ENCODE measurements at places on chromosomes 13 and 19.

GRCh38 chr13:23268441-23268840 is 87.7 kb downstream of the SGCG start:
- no peak for DNase-seq

DNA sequence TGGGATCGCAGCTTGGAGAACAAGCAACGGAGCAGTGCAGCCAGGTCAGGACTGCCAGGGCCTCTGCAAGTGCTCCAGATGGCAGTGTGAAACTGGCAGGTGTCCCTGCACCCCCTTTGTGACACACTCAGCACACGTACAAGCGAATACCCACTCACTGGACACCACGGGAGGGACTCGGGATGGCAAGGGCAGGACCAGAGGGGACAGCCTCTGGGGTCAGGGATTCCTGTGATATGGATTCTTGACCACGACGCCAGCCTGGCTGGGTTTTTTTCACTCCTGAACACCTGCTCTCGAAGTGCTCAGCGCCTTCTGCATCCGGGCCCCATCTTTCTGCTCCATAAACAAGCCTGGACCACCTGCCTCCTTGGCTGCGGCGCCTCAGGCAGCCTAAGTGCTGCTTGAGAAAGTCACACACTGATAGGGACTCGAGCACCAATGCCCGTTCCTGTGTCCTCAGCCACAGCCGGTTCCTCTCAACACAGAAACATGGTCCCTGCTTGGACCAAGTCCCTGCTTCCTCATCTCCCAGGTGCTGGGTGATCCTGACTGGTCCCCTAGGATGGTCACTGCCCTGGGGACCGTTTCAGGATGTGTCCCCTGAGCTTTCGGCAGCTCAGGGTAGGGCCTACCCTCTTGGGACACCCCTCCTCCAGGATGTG is 22.0 kb downstream of the ELAVL1 start:
- no peak for DNase-seq

- no peak for DNase-seq
Observed at GRCh38 chr13:50243931-50244330, 228.7 kb downstream of the KCNRG start.

DNA sequence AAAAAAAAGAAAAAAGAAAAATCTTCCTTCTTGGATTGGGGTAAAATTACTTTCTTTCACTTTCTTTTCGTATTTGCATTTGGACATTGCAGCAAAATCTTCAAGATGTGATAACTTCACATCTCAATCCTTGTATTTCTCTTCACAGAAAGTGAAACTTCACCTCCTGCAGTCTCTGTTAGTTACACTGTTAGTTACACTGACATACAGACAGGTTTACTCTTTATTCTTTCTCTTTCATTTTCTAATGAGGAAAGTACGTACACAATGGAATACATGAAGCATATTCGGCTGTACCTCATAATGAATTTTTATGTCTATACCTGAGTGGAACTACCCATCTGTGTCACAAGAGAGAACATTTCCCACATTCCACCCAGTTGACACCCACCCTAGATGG is 459.1 kb upstream of the GPC6 start:
- DNase-seq, result no peak

DNA sequence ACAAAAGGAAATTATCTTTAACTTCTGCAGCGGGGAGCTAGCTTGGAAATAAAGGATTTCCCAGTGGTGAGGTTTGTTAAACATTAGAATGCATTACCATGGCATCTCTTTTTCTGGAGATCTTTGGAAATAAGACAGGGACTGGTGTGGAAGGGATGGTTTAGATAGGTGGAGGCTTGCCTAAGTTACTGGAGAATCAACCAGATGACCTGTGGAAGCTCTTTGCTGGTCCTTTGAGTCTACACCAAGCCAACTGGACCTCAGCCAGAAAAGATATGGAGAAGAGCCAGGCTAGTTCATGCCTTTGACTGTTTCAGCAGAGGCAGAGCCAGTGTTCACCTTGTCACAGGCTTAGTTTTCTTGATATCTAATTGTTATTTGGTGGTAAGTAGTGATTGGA is 134.7 kb downstream of the KCNRG start:
- DNase-seq, result peak; percentile 25

GRCh38 chr19:4374498-4375163 is 25.7 kb downstream of the SH3GL1 start:
- peak; percentile 58 for DNase-seq

DNA sequence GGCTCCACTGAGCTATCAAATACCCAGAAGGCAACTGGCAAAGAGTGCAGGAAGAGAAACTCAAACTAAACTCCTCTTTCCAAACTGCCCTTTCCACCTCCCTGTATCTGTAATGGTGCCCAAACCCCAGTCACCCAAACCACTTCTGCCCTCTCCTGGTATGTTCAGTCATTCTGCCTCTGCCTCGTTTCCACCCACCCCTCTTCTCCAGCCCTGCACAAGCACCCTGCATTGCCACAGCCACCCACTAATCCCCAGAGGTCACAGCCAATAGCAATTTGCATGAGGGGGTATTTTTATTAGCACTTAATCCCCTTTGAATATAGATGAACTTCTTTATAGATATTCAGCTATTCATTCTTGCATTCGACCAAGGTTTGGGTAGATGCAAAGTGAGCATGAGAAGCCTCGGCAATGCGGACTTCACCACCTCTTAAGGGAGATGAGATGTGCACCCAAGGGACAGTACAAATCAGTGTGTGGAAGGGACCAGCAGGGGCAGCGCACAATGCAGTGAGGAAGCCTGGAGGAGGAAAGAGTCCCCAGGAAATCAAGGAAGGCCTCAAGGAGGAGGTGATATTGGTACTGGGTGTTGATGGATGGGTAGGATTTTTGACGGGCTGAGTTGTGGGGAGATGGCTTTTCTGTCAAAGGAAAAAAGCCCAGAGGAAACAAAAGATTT is 12.4 kb downstream of the TMEM272 start:
- no peak for DNase-seq

DNA sequence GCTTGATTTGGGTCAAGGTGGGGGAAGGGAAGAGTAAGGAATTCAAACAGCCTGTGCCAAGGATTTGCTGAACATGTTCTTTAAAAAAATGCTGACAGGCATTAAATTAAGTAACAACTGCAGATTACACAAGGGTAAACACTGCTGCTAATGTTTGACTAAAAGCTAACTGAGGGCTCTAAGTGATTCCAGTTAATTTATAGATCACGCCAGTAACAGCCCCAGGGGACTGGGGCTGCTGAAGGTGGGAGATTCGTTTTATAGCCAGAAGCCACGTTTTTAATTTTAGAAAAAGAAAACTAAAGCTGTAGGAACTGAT is 321.7 kb downstream of the DLEU7 start:
- peak; percentile 85 for DNase-seq

- DNase-seq, result no peak
Observed at GRCh38 chr19:41796901-41797300, 514 bp downstream of the CEACAM3 start.

DNA sequence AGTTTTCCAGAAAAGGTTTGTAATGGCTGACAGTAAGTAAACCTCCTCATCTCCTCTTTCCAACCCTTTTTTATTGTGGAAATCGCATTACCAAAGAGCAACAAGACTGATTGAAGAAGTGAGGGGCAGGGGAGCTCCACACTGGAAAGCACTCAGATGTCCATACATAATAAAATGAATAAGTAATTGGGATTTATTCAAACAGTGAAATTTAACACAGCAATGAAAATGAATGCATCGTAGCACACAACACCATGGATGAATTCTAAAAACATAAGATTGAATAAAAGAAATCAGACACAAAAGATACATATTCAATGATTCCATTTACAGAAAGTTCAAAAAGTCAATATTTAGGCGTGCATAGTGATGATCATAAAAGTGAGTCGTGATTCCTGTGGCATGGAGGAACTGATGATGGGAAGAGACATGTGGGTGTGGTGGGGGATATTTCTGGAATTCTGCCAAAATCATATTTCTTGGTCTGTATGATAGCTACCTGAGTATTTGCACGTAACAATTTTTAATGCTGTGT is 18.8 kb downstream of the FAM216B start:
- no peak for DNase-seq

GRCh38 chr19:37973666-37974065 is 66.7 kb downstream of the SIPA1L3 start:
- DNase-seq, result no peak

DNA sequence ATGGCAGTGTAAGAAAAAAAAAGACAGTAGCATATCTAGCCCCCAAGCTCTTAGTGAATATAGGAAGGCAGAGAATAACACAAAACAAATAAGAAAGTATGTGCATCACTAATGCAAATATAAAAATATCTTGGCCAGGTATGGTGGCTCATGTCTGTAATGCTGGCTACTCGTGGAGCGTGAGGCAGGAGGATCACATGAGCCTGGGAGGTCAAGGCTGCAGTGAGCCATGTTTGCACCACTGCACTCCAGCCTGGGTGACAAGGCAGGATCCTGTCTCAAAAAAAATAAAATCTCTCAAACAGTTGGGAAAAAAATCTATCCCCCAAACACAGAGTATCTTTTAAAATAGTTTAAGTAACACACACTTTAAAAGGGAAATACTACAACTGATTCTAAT is 17.4 kb downstream of the SPART start:
- DNase-seq, result no peak

DNA sequence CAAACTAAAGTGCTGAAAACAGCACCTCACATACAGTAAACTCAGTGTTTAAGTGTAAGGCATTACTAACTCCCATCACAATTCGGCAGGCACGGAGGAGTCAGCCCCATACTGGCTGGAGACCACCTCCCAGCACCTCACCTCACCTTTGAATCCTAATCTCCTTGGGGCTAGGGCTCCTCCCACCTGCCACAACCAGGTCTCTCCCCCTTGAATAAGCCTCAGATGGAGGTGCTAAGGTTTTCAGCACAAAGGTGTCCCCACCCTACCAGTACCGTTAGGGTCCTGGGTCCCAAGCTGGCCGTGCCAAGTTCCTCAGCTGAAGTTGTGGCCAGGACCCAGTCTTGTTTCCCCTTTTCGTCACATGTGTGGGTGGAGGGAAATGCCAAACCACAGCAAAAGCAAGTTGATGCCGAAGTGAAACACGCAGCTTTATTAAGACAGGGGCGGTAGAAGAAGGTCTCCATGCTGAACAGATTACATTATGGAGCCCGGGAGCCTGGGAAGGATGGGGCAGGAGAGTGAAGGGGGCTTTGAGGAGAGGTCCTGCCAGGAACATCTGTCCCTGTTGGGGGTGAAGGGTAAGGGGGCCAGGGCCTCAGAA is at the start of gene IGFLR1:
Gene IGFLR1 (minus strand): TSS at position 332 of the 604 bp plus-strand sequence. CDS start 1,272 bp downstream, outside the sequence.
- peak; percentile 32 for DNase-seq

DNA sequence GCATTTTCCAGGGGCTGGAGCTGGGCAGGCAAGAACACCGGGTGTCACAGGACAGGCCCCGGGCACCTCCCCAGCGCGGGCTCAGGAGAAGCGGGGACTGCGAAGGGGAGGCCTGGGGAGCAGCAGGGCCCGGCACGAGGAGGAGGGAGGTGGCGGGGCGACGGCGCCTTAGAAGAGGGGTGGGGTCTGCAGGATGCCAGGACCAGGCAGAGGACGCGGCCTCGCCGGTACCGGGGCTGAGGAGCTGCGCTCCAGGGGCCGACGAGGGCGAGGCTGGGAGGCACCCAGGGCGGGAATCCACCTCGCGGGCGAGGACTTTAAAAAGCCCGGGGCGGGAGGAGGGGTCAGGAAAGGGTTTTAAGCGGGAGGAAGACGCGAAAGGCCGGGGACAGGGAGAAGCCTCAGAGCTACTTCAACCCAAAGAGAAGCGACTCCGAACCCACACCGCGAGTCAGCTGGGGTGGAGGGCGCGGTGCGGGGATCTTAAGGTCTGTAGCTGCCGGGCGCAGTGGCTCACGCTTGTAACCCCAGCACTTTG is 665 bp downstream of the ZNF347 start:
- DNase-seq, result peak; percentile 53

Measured in umbilical cord (tissue), 2 donors.